Umbilical cord (tissue), 2 donors: ENCODE measurements at places on chromosomes 2 and 18.

DNA sequence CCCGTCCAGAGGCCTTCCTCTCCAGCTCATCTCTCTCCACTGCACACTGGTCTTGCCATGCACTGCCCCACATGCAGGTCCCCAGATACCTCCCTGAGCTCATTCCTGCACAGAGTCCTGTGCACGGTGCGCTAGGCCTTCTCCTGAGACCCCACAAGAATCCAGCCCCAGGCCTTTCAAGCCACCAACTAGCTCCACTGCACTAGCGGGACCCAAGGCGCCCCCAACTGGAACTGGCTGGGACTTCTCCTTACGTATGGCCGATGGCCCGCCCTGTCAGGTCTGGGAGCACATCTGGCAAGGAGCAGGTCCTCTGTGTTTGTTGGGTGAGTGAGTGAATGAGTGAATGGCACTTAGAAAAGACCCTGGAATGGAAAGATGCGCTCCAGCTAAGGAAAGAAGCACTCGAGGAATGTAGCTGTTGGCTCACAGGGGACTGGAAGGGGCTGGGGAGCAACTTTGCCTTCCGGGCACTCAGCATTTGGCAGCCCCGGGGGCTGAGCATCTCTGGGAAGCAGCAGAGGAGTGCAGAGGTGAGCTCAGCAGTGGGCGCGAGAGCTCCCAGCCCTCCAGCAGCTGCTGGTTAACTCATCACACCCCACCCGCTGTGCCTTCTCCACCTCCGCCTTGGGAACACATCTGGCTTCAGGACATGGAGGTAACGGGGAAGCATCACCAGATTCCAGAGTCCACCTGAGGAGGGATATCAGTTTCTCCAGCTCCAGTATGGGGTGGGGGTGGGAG lies 223.1 kb downstream of the GLI2 start:
- no peak for DNase-seq

- peak; percentile 35 for DNase-seq
Observed at GRCh38 chr18:3211236-3211992, 8.4 kb downstream of the MYOM1 start.

DNA sequence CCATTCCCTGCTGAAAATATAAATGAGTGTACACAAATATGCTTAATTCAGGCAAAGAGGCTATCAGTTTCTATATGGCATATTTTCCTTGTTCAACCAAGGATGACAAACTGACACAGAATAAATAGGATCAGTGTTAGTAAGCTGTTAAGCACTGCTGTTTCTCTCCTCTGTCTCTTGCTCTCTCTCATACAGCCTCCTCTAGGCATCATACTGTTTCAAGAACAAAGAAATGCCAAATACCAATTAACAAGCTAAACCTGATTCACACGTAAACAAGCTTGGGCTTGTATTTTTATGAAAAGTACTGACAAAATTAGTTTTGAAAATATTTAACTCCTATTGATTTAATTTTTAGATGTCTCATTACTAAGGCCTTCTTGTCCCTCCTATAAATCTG lies 1027.2 kb upstream of the ACVR2A start:
- DNase-seq: peak; percentile 26

- DNase-seq: no peak
Observed at GRCh38 chr18:45627204-45627526, 11.9 kb downstream of the SLC14A2 start.

GRCh38 chr2:28662044-28662443 lies 89.6 kb upstream of the PPP1CB start:
- DNase-seq: no peak

DNA sequence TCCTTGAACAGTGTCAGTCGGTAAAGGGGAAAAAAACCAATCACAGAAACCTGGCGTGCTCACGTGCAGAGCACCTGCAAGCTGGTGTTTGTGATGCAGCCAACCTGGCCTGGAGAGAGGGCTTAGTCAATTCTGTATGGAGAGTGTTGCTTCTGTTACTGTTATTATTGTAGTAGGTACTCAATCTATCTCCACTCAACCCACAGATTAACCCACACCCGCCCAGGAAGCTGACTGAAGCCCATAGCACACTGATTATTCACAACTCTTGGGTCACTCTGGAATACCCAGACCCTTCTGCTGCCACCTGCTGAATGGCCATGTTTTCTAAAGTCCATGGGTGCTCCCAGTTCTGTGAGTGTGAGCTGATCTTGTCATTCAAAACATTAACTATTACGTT lies 53.9 kb downstream of the TNFRSF11A start:
- no peak for DNase-seq

- DNase-seq: no peak
Observed at GRCh38 chr2:209533391-209533790, 109.5 kb downstream of the MAP2 start.

GRCh38 chr2:37635504-37636380 lies 35.7 kb downstream of the CDC42EP3 start:
- DNase-seq: peak; percentile 40

GRCh38 chr2:220148471-220149248 lies 521.2 kb downstream of the SLC4A3 start:
- DNase-seq: no peak

GRCh38 chr2:12606472-12607000 lies 110.2 kb upstream of the TRIB2 start:
- peak; percentile 85 for DNase-seq

DNA sequence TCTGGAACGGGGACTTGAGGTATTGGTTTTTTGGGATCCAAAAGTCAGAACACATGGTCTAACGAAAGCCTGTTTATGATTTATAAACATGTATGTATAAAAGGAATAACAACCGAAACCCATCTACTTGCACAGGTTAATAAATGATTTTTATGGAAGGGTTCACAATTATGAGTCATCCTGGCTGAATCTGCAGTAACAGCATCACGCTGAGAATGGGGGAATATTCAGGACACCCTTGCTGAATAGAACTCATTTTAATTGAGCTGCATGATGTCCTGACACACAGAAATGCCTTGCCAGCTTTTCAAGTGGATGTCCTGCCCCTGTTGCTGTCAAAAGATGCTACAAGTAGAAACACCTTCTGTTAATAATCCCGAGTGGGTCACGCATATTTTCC lies 54.7 kb upstream of the TGFA start:
- no peak for DNase-seq

GRCh38 chr18:51194604-51195003 lies 2.9 kb downstream of the MEX3C start:
- DNase-seq: no peak

DNA sequence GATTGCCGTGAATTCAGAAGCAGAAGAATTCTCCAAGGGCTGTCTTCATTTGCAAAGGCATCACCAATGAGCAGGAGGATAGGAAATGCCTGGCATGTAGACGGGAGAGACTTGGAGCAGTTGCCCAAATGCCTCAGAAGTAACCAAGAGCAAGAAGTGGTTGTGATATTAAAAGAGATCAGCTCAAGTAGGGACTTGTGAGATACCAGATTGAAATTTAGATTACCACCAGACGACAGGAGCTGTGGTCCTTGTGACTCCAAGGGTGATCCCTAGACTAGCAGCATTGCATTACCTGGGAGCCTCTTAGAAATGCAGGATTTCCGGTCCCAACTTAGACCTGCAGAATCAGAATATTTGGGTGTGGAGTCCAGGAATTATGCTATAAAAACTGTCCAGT lies 228.6 kb upstream of the EPAS1 start:
- no peak for DNase-seq

GRCh38 chr2:210392469-210392881 lies 77.5 kb upstream of the MYL1 start:
- DNase-seq: no peak

DNA sequence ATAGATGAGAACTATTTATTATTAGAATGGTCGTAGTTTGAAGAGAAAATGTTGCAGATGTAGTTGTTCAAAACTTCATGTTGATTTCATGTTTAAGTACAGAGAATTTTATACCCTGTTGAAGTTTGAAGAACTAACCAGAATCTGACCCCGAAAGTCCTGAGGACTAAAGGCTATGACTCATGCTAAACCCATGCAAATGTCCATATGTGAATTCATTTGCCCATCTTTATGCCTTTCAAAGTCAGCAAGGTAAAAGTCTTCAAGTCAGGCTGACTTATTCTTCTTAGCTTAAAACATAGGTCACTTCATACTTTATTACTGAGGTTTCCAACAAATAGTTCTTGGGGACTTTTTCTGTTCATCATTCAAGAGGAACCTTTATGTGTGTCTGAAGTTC lies 185.5 kb downstream of the CCDC85A start:
- no peak for DNase-seq

DNA sequence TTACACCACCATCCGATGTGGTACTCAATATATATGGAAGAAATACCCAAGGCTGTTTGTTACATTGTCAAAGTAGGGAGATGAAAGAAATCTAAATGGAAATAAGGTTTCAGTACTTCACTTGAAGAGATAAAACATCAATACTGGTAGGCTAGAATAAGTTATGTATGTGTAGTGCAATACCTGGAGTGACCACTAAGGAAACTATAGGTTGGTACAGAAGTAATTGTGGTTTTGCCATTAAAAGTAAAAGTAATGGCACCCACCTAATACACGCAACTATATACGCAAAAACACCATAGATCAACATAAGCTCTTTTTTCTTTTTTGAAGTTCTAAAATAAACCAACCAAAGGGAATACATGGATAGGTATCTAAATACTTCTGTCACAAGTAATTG lies 143.2 kb upstream of the KYNU start:
- DNase-seq: no peak

- no peak for DNase-seq
Observed at GRCh38 chr18:25510096-25510495, 158.1 kb upstream of the ZNF521 start.

DNA sequence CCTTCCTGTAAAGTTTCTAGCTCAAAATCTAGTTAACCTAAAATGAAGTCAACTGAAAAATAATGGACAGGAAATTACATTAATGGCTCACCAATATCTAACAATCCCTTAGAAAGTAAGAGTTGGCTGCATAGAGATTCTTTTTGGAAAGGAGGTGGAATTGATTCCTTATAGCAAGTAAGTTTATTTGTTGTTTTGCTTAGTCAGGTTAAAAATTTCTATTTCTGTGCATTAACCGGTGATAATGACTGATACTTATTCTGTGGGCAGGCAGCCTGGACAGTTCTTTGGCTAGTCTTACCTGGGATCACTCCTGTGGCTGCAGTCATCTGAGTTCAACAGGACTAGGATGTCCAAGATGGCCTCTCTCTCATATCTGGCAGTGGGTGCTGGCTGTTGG lies 6.9 kb upstream of the BCL2L11 start:
- no peak for DNase-seq

- peak; percentile 58 for DNase-seq
Observed at GRCh38 chr2:54558188-54559005, 102.3 kb downstream of the SPTBN1 start.

DNA sequence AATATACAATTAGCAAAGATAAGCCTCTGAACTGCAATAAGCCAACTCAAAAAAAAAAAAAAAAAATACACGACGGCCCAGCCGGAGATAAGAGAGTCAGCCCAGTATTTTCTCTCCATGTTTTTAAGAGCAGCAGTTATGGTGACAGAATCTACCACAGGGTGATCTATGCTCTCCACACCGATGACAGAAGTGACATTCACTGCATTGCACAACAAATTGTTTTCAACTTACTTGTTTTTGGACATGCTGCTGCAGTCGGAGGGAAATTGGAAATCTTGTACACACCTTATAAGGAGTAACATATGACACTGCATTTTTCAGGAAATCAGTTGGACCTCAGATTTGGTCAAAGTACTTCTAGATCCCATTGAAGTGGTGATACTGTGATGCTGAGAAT lies 23.3 kb upstream of the APOB start:
- no peak for DNase-seq

DNA sequence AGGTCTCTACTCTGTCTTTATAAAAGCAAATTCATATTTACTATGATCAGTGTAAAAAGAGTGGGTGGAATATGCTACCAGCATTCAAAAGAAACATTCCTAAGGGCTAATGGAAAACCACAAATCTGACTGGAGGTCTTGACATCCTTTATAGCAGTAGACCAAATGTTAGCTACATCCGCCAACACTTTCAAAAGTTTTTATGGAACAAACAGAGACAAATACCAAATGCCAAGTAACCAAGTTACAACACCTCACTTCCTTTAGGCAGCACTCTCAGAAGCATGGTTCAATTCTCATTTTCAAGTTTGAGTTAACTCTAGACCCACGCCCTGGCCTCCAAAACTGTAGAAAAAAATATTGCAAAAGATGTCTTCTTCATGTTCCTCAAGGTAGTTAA lies 78.3 kb upstream of the SETBP1 start:
- DNase-seq: peak; percentile 28

DNA sequence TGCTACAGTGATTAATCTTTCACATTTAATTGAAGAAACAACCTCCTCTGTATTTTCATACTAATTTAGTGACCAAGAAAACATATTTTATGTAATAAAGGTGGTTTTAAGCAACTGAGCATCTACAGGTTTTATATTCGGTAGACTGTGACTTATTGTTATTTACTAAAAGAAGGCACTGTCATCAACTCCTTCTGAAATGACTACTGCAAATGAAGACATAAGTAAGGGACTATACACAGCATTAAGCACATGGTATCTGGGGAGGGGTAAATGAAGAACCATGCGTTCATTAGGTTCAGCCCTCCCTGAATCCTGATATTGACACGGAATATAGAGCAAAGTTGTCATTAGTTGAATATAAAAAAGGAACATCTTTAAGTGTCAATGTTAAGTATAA lies 4.3 kb downstream of the CDH20 start:
- no peak for DNase-seq

DNA sequence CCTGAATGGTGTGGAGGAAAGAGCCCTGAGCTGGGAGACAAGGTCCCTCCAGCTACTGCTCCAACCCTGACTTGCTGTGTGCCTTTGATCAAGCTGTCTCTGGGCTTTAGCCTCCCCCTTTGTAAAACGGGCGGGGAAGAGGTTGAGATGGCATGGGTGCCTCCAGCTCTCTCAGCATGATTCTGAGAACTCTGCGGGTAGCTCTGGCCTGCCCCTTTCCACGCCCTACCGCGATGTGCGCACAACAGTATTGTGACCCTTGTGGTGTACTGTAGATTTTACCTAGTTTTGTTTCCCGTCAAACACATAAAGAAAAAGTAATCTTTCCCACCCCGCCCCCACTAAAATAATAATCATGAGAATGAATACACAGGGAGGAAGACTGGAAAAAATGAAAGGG lies 5.3 kb downstream of the CD8A start:
- DNase-seq: no peak

DNA sequence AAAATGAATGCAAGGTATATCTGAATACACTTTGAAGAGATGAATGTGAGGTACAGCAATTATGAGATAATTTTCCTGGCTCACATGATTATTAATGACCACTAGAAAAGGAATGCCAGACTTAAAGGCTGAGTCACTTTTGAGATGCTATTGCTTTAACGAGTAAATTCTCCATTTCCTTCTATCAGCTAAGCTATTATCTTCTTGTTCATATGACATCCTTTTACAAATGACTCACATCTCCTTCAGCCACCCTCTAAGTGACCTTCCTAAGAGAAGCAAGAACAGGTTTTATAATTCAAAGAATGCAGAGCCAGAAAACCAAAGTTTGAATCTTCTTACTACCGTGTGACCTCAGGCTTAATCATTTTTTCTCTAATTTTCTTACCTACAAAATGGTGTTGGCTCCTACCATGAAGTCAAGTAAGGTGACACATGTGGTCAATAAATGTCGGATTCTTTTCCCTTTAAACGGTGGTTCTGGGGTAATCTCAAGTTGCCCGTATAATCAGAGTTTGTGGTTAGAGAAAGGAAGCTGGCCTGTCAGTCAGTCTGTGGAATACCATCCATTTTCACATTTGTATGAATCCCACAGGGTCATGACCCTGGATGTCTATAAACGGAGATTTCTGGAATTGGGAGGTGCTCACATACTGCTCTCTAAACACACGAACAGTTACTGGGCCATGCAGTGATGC lies 184.0 kb upstream of the PID1 start:
- DNase-seq: no peak

- no peak for DNase-seq
Observed at GRCh38 chr2:30860003-30860725, 52.9 kb upstream of the CAPN13 start.

- no peak for DNase-seq
Observed at GRCh38 chr18:3224223-3224622, 4.5 kb upstream of the MYOM1 start.
